ENCODE measurements at places on chromosomes 6 and 20.

GRCh38 chr20:11791316-11791715, 126.4 kb upstream of the BTBD3 start:
- no peak for DNase-seq

DNA sequence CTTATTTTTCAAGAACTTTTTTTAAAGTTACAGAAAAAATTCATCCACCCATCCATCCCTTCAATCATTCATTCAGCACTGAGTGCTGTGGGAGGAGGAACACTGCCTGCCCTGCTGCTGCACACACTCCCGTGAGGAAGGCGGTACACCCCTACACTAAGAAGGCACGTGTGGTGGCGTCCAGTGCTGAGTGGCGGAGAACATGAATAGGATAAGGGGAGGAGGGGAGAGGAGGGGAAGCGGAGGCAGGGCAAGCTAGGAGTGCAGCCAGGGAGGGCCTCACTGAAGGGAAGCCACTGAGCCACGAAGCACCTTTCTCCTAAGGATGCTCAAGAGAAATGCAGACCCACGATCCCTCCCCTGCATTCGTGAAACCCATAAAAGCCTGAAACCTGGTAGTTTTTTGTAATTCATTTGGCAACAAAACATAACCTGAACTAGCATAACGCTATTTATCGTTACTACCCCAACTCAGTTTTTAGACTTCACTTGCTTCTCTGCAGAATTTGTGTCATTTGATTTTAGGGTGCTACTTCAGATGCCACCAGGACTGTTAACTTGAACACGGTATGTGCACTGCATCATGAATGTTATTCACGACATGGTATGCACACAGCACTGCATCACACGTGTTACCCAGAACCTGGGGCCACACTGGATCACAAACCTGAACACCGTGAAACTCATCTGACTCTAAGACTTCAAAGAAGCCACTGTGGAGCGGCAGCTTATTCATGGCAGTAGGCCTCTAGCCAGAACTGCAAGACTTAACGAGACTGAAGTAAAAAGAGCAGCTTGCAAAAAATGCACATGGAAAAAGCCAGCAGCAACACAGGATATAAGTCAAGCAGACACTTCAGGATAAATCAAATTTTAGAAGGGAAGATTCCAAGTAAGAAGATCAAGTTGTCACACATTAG, 3.5 kb downstream of the RNASET2 start:
- DNase-seq: no peak

- DNase-seq: peak; percentile 53
Observed at GRCh38 chr20:38304845-38305447, 990 bp downstream of the BPI start.

DNA sequence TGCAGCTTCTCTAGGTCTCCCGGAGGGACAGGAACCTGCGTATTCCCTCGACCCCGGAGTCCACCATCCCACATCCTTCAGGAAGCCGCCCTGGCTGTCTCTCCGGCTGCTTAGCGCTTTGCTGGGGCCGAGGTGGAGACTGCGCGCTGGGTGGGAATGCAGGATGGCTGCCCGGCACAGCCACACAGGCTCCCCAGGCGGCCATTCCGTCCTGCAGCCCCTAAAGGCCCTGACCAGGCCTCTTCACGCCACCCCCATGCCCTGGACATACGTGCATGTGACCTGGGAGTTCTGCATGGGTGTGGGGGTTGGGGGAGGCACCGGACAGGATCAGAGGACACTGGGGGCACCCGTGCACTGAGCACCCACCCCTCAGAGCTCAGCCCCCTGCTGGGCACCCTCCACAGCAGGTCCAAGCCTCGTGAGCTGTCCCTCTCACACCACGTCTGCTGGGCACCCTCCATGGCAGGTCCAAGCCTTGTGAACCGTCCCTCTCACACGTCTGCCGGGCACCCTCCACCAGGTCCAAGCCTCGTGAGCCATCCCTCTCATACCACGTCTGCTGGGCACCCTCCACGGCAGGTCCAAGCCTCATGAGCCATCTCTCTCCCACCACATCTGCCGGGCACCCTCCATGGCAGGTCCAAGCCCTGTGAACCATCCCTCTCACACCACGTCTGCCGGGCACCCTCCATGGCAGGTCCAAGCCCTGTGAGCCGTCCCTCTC, 40.4 kb upstream of the CHRNA4 start:
- DNase-seq: no peak

- no peak for DNase-seq
Observed at GRCh38 chr6:43091436-43091991, 15.4 kb downstream of the PTK7 start.

DNA sequence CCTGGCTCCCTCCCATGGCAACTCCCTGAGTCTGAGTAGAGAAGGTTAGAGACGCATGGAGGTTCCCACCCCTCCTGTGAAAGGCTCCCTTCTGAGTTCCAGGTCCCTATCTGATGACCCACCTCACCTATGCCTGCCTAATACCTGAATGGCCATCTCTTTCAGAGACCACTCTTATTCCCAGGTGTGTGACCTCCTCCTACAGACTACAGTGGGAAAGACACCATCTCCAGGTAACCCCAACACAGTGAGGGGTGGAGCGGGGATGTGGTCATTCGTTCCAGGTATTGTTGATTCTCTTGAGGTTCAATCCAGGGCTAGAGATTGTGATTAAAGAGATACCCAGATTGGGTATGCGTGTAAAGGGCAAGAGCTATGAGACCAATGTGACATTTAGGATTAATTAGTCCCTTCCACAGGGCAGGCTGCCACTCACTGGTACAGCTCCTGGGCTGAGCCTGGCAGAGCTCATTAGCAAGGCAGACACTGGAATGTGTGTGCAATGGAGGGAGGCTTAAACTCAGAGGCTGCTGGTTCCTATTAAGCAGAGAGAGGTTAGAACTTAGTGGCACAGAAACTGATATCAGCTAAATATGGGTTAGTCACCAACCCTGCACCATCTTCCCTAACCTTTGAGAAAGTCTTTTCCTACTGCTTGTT, 46.5 kb upstream of the IER3 start:
- no peak for DNase-seq

GRCh38 chr6:48641544-48641943, 530.5 kb upstream of the PTCHD4 start:
- no peak for DNase-seq

DNA sequence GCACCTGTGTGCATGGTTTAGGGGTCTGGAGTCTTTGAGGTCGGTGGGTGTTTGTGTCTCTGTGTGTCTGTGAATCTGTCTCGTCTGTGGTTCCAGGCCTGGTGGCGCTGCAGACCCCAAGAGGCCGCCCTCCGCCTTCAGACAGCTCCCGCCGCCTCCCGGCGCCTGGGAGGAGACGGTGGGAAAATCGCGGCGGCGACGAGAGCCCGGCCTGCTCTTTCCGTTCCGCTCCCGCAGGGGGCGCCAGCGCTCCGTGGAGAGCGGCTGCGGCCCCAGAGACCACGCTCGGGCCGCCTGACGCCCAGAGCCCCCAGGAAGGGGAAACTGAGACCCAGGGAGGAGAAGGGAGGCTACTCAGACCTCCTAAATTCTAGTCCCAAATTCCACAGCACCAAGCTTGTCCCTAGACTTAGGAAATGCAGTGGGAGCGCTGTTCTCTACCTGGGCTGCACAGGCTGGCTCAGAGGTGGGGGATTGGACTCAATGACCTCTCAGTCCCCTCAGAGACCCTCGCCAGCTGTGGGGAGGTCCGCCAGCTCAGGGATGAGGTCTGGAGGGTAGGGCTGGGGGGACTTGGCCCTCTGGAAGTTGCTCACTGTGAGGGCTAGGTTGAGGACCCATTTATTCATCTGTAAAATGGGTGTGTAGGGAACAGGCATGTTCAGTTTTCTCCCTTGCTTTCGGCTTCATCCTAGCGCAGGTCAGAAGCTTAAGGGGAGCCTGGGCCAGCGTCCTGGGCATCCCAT, 36.9 kb upstream of the BLCAP start:
- DNase-seq: peak; percentile 81

DNA sequence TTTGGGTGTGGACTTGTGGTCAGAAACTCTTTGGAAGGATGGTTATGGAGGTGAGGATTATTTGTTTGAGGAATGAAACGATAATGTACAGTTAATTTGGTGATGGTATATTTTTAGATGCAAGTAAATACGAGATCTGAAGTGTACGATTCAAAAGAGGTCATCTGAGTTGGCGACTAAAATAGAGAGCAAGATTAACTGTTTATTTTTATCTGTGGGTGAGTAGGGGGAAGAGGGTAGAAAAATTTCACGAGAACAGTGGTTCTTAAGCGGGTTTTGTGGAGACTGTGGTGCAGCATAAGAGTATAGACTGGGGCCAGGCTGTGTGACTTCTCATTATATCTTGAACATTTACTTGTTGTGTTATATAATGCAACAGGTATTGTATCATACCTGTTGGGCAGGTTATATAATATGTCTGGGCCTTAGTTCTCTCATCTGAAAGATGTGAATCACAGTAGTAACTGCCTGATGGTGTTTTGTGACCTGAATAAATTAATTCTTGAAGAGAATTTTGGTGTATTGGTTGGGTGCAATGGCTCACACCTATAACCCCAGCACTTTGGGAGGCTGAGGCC, 171.2 kb downstream of the JARID2 start:
- DNase-seq: no peak

DNA sequence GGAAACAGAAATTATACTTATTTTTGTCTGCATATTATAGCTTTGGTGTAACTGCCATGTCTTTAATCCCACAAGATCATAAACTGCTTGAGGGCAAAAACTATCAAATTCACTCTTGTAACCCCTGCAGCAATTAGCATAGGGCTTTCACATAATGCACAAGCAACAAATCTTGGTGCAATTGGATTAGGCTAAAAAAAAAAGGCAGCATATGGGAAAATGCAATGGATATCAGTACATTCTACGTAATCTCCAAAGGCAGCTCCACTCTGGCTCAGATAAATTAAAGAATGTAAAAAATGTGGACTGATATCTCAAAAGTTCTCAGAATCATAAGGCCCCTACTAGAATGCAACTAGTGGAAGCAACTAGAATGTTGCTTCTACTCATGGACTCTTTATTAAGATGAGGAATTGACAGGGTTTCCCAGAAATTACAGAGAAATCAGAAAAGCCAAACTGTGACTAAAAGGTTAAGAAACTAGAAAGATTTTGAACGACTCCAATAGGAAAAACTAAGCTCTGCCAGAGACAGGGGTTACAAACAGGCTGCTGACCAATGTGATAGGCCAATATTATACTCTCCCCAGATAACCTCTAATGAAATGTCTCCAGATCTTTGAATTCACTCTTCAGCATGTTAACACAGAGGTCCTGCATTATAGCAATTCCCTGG, 55.0 kb downstream of the FILIP1 start:
- DNase-seq: no peak

DNA sequence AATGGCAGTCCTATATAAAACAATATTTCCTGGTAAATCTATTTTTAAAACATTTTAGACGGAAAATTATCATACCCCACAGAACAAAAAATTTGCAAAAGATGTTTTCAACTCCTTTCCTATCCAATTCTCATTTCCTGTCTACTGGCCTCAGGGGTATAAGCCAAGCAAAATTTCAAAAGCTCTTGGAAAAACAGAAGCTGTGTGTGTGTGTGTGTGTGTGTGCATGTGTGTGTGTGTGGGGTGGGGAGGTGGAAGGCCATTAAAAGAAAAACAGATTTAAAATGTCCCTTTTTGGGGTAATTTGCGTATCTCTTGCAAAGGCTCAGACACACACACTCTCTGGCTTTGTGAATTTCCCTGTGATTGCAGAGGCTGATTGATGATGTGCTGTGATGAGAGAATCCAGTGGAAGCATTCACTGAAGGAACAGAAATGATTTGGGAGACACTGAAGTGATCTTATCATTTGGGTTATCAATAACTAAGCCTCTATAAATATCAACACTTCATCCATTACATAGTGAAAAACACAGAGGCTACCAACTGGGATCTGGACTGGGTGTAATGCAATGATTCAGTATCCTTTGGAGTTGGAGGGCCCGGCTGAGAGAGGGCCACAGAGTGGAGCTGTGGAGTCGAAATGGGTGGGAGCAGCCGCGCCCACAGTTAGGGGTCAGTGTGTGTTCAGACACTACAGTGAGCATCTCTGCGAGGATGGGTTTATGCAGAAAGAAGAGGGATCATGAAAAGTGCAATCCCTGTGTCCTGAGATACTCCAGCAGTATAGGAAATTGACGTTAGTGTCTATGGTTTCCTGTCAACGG, 106.8 kb upstream of the PREP start:
- no peak for DNase-seq

GRCh38 chr20:48841875-48842529, 14.2 kb upstream of the PREX1 start:
- no peak for DNase-seq

DNA sequence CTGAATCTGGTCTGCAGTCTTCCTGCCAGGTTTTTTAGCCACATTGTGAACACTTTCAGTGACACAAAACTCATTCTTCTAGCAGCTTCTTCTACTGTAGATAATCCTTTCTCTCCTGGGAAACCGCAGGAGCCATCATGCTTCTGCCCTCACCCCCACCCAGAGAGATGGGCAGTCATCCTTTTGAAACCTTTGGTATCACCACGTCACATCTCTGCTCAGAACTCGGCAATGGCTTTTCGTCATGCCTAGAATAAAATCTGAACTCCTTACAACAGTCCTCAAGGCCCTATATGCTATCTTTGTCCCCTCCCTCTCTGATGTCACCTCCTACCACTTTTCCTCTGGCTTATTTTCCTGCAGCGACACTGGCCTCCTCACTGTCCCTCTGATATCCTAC, 46.4 kb upstream of the ZNFX1 start:
- DNase-seq: no peak

- DNase-seq: no peak
Observed at GRCh38 chr6:166774770-166775169, 147.7 kb upstream of the RPS6KA2 start.

- no peak for DNase-seq
Observed at GRCh38 chr6:117459204-117459944, 23.1 kb upstream of the DCBLD1 start.

DNA sequence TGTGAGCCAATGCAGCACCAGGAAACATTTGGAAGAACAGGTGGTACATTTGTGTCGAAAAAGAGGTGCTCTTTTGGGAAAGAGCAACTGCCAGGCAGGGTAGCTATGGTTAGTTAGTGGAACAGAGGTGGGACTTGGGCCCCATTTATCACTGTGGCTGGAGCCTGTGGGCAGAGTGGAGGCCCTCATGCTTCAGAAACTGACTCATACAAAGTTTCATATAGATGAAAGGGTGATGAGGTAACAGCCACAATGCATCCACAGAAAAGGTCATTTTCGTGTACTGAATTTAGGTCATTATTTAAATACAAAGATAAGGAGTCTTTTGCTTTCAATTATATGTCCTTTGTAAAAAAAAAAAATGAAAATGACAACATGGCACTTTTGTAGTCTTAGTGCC, 76.4 kb upstream of the HS3ST5 start:
- peak; percentile 38 for DNase-seq

DNA sequence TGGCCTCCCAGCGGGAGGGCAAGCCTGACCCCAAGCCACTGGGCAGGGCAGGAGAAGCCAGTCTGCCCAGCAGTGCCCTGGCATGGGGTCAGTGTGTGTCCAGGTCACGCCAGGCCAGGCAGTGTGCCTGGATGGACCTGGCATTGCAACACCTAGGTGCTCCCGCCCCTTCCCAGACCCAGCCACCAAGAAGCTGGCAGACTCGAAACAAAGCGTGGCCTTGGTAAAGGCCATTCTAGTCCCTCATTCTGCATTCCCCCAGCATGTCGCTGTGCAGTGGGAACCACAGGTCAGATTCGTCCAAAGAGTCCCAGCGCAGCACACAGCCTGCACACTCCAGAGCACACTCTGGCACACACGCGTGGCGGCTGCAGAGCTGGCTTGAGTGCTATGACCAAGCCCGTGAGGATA, 19.3 kb upstream of the APMAP start:
- no peak for DNase-seq

All from GM13977 (cell line).